ENCODE measurements at places on chromosomes 11 and 22.

DNA sequence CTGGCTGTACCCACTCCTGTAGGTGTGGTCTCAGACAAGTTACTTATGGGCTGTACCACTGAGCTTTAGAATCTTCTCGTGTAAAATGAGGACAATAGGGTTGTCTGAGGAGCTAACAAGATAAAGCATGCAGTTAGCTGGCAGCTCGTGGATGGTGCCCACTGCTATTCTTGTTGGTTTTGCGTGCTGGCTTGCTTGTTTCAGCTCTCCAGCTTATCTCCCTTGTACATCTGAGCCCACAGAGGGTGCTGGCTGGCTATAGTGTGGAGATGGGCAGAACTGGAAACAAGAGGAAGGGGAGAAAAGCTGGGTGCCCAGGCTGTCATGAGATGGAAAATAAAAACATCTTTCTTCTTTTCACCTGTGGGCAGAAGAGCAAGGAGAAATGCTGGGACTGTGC, 46.5 kb upstream of the GALNT18 start:
- DNase-seq = no peak

GRCh38 chr22:31227186-31227585, 15.1 kb downstream of the LIMK2 start:
- no peak for DNase-seq

DNA sequence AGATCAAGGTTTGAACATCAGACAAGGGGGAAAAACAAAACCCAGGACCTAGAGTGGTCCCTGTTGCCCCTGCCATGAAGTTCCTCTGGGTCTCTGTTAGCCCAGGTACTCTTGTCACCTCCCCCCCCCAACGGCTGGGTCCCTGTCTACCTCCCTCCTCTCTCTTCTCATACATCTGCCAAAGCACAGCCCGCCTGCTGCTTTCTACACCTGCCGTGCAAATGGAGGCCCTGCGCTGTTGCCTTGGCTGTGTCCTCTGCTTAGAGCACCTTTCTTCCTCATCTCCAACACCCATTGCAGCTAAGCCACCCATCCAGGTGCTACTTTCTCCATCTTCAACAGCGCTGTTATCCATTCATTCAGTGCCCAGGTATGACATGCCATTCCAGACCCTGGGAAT, 99.2 kb downstream of the TP53I11 start:
- DNase-seq = no peak

GRCh38 chr11:10653261-10653660, 40.3 kb downstream of the IRAG1 start:
- DNase-seq = no peak

DNA sequence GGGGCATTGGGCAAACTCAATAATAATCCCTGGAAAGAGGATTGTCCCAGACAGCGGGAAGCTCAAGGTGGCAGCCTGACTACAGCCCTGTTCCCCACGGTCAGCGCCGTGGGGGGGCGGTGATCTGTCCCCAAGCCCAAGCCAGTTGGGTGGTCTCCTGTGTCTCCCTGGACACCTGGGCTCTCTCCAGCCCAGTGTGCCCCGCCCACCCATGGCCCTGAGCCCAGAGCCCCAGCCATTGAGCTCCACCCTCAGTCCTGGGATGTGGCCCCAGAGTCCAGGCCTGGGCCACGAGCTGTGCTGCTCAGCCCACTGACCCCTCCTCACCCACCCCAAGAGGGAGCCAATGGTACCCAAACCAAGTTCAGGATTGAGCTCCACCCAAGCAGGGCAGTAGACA, 27.9 kb upstream of the PDE2A start:
- no peak for DNase-seq

DNA sequence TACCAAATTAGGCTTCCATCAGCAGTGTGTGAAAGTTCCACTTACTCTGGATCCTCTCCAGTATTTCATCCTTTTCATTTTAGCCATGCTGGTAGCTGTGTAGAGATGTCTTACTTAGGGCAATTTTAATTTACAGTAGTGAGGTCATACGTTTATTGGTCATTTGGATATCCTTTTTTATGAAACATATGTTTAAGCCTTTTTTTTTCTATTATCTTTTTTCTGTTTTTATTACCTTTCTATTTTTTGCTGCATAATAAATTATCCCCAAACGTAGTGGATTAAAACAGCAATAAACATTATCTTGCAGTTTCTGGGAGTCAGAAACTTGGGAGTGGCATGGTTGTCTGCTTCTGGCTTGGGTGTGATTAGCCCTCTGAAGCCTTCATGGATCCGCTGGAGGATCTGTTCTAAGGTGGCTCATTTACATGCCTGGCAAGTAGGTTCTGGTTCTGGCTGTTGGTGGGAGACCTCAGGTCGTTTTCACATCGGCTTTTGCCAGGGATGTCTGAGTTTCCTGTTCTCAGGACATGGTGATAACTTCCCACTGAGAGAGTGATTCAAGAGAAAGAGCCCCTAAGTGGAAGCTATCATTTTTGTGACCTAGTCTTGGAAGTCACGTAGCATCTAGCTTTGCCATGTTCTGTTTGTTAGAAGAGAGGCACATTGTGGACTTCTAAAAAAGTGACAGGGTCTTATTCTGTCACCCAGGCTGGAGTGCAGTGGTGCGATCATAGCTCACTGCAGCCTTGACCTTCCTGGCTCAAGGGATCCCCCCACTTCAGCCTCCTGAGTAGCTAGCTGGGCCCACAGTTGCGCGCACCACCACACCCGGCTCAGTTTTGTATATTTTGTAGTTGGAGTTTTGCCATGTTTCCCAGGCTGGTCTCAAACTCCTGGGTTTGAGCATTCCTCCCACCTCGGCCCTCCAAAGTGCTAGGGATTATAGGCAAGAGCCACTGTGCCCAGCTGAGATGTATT, 38.6 kb downstream of the PPP6R3 start:
- DNase-seq = no peak

DNA sequence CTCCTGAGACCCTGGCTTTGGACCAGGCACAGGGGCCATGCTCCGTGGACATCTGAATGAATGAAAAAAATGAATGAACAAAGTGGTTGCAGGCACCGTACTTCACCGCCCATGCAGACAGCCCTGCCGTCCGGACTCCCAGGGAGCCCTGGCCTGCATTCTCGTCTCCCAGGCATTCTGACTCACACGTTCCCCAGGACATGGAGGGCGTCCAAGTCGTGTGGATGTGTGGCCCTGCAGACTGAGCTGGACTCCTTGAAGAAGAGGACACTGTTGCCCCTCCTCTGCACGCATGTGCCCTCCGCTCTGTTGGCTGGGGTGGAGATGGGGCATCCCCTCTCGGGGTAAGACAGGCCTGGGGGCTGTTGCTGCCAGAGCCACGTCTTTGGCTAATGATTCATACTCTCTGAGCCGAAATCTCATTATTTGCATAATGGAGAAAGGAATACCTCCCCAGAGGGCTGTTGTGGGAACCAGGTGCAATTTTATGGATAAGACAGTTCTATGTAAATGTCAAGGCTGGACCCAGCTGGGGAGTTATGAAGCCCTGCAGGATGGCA, 49.7 kb downstream of the RTL6 start:
- DNase-seq = peak; percentile 82

- peak; percentile 43 for DNase-seq
These were observed 9.4 kb upstream of the FANCF start for GRCh38 chr11:22634897-22635629.

- no peak for DNase-seq
These were observed 3.7 kb downstream of the POLR2L start for GRCh38 chr11:838441-839279.
